CD8-positive, alpha-beta T cell (primary cell): ENCODE measurements at places on chromosomes 4 and X.

- DNase-seq, result no peak
These were observed 595.7 kb upstream of the EPHA5 start for GRCh38 chr4:66266035-66266434.

DNA sequence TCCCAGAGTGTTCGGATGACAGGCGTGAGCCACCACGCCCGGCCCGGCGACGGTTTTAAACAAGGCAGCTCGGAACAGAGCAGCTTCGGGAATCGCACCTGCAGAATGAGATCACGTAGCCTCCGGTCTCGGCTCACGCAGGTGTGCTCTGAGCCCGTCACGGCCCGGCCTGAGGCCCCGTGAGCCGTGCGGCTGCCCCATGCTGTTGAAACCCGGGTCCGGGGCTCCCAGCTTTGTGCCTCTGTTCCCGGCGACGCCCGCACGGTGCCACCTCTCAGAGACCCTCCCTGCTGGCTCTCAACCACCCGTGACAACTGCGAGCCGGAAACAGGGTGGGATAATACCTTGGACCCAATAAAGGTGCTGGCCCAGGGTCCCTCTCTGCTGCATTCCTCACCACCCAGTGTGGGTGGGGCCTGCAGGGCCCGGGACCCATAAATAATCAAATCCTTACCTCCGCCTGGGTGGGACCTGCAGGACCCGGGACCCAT, 13.4 kb upstream of the PLCXD1 start:
- no peak for DNase-seq

GRCh38 chrX:44344194-44344593, 722 bp upstream of the EFHC2 start:
- DNase-seq, result peak; percentile 44

- DNase-seq, result peak; percentile 38
These were observed 2.9 kb downstream of the PAK3 start for GRCh38 chrX:111098874-111099273.

DNA sequence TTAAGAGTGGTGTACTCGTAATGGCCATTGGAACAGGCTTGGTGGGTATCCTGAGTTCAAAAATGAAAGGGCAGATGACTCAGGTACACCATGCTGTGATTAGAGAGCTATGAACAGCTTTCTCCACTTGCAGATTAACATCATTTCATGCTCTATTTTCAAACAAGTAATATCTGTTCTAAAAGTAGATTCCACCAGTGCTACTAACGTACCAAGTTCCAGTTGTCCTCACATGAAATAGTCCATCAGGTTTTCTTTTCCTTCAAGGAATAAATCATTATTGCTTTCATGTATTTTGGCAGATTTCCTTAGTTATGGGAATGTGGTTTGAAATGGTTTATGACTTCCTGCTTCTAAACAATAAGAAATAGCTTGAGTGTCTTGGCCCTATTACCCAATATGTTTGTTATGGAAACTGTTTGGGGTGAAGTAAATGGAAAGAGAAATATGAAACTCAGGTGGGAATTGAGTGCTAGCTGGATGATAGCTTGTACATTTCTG, 49.9 kb downstream of the PCDH7 start:
- no peak for DNase-seq

DNA sequence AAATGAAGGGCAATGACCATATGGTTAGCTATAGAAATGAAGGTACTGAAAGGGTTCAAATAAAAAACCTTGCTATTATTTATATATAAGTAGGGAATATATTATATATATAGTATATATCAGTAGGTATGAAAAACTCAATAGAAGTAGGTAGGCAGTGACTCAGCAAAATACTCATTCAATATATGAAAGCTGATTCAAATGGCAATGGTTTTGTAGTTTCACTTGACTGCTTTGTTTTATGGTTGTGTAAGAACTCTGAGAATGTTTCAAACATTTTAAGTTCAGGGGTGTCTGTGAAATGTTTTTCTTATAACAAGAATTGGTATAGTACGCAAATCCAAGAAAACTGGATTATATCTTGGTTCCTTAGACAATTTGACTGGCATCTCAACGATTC, 4.1 kb downstream of the ZNF280C start:
- no peak for DNase-seq

DNA sequence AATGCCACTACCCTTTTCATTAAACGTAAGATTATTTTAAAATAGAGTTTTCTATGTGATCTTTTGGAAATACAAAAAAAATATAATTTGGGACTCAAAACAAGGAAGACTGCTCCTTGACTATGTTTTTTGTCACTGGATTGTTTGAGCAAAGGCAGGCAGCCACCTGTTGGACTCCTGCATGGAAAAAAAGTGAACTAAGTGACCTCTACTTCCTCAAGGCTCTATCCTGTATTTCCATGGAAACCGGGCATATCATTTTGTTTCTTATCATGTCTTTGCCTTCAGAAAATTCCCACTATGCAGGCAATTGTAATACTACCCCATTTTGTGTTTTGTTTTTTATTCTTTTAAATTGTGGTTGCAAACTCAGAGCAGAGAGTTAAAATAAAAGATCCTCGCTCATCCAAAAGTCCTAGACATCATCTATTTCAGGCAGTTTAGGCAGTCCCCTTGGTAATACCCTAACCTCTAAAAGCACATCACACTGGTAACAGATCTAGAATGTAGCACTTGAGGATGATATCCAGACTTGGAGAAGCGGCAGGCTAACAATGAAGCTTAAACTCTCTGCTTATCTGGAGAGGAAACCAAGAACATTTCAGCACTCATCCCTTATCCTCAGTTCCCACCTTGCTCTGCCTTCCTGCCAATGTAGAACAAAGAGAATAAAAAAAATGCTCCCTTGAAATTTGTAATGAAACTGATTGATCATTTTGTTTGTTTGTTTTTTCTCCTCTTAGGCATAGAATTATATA, 165.7 kb downstream of the BANK1 start:
- DNase-seq, result no peak

- DNase-seq, result no peak
These were observed 613 bp upstream of the TMEM47 start for GRCh38 chrX:34657726-34658070.

- no peak for DNase-seq
These were observed 355.7 kb upstream of the NOCT start for GRCh38 chr4:138659812-138660316.

DNA sequence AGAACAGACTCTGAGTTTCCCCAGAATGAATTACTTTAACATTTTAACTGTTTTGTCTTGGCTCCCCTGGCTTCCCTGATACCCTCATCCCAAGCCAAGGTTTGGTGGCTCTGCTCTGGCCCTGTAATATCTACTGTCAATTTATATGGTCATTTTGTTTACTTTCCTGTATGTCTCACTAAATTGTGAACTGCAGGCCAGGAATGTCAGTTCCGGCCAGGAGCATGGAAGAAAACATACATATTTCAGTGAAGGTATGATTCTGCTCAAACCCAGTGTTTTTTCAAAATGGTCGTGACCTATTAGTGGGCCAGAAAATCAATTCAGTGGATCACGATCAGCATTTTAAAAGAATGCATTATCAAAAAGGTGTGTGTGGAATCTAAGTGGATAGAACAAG, 1.2 kb downstream of the RPGR start:
- no peak for DNase-seq

DNA sequence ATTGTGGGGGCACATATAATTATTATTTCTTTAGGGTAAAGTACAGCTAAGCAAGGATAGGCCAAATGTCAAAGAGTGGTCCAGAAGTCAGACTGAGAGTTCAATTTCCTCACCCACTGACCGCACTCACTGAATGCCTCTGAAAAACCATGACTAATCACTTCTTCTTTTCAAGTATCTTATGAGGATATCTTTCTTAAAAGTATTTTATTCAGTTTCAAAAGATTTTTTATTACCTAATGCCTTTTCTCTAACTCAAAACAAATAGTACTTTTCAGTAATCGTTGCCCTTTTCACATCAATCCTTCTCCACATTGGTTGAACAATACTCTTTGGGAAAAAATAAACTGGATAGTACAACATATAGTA, 61.7 kb upstream of the CAMK2D start:
- no peak for DNase-seq

DNA sequence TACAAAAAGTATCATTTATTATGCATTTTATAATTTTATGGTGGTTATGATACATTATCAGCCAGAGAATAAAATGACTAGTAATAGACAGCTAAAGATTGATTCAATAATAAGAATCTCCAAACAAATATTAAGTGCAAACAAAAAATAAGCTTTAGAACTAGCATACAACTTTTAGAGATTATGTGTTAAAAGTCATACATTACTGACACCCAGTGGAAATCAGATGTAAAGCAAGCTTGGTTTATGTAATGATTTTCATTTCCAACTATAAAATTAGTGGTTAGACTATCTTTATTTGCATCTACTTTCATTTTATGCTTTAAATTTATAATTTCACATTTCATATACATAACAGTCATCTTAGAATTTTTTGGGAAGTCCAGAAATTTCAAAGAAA, 57.7 kb downstream of the IL13RA2 start:
- DNase-seq, result no peak

DNA sequence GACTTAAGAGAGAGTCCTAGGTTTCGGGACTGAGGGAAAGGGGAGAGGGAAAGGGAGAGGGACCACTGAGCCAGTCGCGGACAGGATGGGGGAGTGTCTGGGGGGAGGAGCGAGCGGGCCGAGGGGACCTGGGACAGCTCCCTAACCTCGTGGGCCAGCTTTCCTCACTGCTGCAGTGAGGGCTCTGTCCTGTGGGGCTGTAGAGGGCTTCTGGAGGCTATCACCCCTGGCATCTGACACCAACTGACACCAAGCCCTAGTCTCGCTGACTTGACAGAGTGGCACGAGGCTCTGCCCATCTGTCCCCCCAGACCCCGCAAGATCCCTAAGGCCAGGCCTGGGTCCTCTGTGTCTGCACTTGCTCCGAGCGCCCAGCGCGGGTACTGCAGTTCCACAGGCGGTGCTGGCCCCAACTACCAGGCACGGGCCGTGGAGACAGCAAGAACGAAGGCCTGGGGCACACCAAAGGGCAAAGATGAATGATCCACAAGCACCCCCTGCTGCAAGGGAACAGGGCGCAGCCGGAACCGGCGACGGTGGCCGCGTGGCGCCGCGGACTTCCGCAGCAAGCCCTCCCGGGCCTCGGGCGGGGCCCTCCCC, 465 bp downstream of the HAUS7 start:
- DNase-seq, result no peak

GRCh38 chrX:153966841-153967535, 4.6 kb downstream of the HCFC1 start:
- peak; percentile 66 for DNase-seq

- no peak for DNase-seq
These were observed 112.1 kb upstream of the NWD2 start for GRCh38 chr4:37132351-37132974.

DNA sequence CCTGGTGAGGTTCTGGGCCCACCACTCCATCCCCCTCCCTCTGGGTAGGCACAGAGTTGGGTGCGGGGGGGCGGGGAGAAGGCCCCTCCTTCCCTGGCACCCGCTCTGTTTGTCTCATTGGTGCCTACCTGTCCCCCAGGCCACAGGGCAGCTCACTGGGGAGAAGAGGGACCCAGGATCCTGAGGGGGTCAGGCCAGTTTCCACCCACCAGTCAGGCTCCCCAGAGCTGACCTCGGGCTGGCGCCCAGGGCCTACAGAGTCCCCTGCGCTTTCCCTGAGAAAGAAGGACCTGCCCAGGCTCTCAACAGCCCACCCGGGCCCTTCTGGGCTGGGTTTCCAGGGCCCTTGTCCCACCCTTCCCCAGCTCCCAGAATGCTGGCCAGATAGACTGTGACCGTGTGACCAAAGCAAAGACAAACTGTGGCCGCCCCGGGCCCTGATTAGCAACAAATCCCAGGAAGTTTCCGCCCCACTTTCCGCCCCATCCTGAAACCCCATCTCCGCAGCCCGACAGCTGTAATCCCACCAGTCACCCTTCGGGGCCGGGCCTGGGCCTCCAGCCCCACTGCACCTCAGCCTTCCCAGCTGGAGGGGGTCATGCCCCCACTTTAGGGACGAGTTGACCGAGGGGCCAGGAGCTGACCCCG, 33.8 kb upstream of the FGFR3 start:
- DNase-seq, result no peak

GRCh38 chr4:156098805-156099204, 145.1 kb upstream of the CTSO start:
- no peak for DNase-seq

DNA sequence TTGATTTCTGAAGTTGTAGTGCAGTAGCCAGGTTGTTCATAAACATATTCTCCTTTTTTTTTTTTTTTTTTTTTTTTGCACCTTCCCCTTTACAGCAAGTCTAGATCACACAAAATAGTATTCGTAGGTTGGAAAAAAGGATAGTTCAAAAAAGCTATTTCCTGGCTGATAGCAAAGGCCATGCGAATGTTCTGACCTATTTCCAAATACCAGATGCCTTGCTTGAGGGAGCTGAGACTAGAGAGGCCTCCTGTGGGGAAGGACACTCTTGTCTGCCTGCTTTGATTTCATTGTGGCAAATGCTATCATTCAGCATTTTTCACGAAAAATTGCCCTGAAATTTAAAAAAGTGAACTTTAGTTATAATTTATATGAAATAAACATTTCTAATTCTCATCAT, 111.4 kb downstream of the MAD2L1 start:
- no peak for DNase-seq

DNA sequence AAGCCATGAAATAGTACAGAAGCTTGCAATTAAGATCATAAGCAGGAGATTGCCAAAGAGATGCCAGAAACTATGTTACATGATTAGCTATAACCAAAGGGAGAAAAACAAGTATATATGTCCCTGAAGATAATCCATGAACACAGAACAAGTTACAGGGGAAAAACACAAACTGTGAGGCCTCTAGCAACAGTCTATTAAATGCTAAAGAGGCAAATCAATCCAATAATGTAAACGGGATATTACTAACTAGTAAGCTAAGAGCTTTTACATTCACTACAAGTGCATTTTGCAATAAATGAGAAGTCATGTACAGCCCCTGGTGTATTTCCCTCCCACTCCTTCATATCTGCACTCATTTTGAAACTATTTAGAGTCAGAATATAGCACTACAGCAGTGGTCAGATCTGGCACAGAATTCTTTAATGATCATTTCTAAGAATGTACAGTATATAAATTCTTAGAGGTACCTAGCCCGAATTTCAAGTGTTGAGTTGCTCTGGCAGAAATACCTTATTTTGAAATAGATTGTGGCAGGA, 449.8 kb upstream of the SMIM31 start:
- no peak for DNase-seq

DNA sequence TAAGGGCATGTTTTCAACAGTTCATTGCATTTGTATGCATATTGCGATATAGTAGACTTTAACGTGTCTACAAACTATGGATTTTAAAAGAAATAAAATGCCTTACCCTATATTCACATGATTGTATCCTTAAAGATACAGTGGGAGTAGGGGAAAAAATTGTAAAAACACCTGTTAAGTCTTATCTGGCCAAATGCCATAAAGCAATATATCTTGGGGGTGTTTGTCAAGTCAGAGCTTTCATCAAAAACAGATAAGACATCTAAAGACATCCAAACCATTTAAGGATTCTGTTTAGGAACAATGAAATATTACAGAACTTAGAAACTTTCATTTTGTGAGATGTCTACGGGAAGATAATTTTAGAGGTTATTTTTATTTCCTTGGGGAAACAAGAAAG, 152.3 kb downstream of the AASDH start:
- no peak for DNase-seq

DNA sequence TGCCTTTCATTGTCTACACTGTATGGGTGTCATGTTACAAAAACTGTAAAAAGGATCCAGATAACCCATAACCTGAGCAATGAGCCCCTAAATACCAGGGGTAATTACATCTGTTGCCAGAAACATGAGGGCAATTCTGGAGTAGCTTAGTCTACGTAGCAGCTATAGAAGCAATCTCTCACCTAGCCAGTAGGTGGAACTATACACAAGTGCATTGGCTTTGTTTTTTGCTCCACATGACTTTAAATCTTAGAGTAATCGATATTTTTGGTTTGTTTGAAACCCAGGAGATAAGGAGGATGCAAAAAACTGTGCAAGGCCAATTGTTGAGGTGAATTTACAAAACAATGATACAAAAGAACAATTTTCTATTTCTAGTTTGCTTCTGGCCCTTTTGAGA, 57.5 kb downstream of the GPR82 start:
- DNase-seq, result peak; percentile 63
